Activated T-cell treated with anti-CD3 and anti-CD28 coated beads, Interleukin-2, amount 50 U/mL, for 4 hours (primary cell): ENCODE measurements at places on chromosomes 6 and 20.

DNA sequence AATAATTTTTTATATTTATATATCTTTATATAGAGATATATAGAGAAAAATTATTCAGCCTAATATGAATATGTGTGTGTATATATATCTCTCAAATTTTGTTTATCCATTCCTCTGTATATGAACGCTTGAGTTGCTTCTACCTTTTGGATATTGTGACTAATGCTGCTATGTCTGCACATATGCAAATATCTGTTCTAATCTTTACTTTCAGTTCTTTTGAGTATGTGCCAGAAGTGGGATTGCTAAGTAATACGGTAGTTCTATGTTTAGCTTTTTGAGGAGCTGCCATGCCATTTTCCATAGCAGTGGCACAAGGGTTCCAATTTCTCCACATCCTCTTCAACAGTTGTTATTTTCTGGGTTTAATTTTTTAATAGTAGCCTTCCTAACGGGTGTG lies 72.8 kb upstream of the CEP85L start:
- DNase-seq: no peak

GRCh38 chr20:53735536-53736050 lies 142.0 kb upstream of the ZNF217 start:
- DNase-seq: no peak

DNA sequence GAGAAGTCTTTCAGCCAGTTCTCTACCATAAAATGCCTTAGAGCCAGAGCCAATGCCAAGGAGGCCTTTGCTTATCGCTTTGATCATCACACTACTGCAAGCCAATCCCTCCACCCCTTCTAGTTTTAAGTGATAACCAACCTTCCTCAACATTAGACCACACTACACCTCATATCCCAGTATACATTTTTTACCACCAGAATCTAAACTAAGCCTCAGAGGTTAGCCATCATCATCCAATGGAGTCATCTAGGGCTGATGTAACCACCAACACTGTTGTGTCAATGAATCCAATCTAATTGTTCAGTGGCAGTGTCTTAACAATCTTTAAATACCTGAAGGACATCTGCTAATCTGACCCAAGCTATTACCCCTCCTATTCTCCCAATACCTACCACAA lies 6.4 kb downstream of the ZUP1 start:
- DNase-seq: no peak

- DNase-seq: no peak
Measured at GRCh38 chr6:70811788-70812187, 144.1 kb downstream of the SMAP1 start.

GRCh38 chr6:158500016-158500735 lies 59.7 kb upstream of the TMEM181 start:
- no peak for DNase-seq

DNA sequence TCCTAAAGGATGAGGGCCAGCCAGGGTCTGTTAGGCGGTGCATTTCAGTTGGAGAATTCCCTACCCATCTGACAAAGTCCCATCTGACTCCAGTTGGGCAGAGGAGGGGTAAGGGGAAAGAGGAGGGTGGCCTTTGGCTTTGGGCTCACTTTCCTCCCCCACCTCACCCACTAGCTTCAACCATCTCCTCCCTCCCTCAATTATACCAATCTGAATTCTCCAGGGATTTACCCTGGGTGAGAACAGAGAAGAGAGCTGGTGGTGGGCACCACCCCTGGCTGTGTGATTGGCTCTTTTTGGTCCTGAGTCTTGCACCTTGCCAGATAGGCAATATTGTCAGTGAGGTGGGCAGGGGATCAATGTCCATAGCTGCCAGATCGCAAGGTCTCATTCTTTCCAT lies 3.2 kb downstream of the HMGA1 start:
- DNase-seq: no peak
